ENCODE measurements at places on chromosomes 6 and 20. TPM values are rescaled to one million over a fixed set of nuclear protein-coding genes. Genes with fewer than 3 reads are reported as not detected.

The IPCEF1 gene
- 96.8 TPM for total RNA-seq

The COL12A1 gene
- not detected for total RNA-seq

The NMBR gene
- total RNA-seq: not detected

The CTNNBL1 gene
- total RNA-seq: 33.4 TPM

The NCR2 gene
- total RNA-seq: not detected

The TAP1 gene
- 93.9 TPM for total RNA-seq

The ARG1 gene
- total RNA-seq: 0.50 TPM

The HCRTR2 gene
- not detected for total RNA-seq

The CYP21A2 gene
- 0.36 TPM for total RNA-seq

The CST7 gene
- 4.4 TPM for total RNA-seq

The OPRM1 gene
- not detected for total RNA-seq

The TINAG gene
- not detected for total RNA-seq

DNA sequence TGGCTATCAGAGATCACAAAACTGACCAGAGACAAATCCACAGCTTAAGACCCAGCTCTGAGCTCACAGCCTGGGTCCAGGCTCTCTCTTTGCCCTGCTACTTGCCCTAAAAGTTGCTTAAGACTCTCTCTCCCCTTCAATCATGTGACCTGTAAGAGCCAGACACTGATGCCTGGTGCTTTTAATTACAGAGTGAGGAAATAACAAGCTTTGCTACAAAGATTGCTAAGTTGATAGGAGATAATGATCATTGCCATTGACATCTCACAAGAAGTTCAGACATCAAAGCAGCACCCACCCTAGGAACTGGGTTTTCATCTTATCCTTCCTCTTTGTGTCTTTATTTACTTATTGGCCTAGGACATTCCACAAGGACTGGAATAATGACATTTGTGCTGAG is 125.9 kb upstream of the CD93 start:
- DNase-seq: no peak

GRCh38 chr6:115540077-115540869 is 520.4 kb downstream of the FRK start:
- DNase-seq: no peak

GRCh38 chr6:43368259-43369160 is 937 bp downstream of the ZNF318 start:
- DNase-seq: no peak

- DNase-seq: no peak
Observed at GRCh38 chr6:4383910-4384638, 248.7 kb upstream of the ECI2 start.

- DNase-seq: no peak
Observed at GRCh38 chr6:56403745-56404144, 156.4 kb upstream of the COL21A1 start.

DNA sequence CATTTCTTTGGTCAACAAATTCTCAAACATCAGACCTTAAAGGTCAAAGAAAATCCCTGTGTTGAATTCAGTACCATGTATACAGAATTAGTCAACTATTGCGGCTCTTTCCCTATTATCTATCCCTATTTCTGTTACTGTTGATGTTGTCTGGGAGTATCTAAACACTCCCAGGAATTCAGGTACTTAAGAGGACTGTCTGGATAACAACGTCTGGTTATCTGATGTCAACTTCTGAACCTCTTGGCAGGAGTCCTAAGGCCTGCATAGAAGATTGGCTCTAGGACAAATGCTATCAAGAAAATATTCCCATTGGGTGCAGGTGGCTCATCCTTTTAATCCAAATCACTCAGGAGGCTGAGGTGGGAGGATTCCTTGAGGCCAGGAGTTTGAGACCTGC is 255.6 kb downstream of the KHDC1L start:
- DNase-seq: no peak

DNA sequence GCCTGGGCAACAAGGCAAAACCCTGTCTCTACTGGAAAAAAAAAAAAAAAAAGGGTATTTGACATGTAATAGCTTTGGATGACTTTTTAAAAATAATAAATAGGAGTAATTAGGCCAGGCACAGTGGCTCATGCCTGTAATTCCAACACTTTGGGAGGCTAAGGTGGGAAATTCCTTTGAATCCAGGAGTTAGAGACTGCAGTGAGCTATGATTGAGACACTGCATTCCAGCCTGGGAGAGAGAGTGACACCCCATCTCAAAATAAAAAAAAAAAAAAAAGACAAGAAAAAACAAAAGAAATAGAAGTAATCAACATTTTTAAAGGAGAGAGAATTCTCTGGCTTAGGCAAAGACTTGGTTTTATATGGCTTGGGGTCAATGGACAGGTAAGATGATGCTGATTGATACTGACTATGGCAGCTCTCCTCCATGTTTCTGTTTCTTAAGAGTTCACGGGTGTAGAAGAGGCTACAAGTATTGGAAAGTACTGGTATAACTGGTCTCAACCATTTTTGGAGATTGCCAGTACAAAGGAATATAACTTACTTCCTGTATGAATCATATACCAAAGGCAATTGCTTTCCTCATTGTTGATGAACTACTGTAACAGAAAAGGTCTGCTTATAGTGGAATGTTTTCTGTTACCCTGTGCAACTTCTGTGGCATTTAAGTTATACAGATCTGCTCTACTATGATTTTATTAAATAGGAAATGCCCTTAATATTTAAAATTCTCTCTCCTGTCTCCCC is 10.1 kb downstream of the MAP3K5 start:
- DNase-seq: no peak

- no peak for DNase-seq
Observed at GRCh38 chr6:98836962-98837944, 2.9 kb downstream of the POU3F2 start.

- DNase-seq: no peak
Observed at GRCh38 chr6:106745197-106745770, 115.9 kb downstream of the QRSL1 start.

- DNase-seq: no peak
Observed at GRCh38 chr6:74259981-74260380, 564.0 kb downstream of the CD109 start.

GRCh38 chr6:44805238-44805846 is 417.8 kb downstream of the CDC5L start:
- DNase-seq: no peak

DNA sequence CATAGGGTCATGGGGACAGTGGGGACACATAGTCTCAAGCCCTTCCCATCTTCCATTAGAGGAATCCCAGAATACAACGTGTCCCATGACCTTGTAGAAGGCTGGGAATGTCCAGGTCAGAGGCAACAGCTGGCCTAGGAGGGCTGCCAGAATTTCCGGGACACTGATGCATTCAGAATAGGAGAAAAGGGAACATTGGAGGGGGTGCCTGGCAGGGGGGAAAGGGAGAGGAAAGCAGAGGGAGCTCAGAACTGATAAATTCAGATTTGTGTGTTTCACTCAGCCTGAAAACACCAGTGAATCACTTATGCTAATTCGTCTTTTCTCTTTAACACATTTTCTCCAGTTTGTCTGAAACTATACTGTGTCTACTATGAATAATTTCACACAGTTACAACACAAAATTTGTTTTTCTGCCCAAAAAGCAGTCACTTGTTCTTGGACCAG is 35.5 kb upstream of the BMP2 start:
- no peak for DNase-seq

- no peak for DNase-seq
Observed at GRCh38 chr6:157323966-157324300, 614 bp upstream of the TMEM242 start.

GRCh38 chr6:136035378-136036070 is 184.0 kb downstream of the PDE7B start:
- no peak for DNase-seq

- DNase-seq: no peak
Observed at GRCh38 chr6:37820718-37821079, 1.2 kb downstream of the ZFAND3 start.

DNA sequence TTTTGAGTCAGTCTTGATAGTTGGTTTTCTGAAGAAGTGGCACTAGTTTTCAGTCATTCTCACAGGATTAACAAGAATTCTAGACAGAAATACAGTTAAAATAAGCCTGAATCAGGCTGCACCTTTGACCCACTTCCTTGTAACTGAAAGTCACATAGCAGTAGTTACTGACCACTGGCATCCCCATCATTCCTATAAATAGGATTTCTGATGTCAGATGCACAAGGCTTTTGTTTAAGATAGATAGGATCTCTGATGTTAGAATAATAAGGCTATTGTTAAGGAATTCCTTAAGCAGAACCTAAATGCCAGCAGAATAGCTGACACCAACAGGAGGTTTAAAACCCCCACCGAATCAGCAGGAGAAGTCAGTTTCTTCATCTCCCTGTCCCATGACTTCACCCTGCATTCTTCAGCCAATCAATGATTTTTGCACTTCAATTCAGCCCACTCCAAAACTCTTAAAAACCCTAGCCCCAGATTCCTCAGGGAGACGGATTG is 30.6 kb upstream of the ZBTB24 start:
- DNase-seq: no peak

DNA sequence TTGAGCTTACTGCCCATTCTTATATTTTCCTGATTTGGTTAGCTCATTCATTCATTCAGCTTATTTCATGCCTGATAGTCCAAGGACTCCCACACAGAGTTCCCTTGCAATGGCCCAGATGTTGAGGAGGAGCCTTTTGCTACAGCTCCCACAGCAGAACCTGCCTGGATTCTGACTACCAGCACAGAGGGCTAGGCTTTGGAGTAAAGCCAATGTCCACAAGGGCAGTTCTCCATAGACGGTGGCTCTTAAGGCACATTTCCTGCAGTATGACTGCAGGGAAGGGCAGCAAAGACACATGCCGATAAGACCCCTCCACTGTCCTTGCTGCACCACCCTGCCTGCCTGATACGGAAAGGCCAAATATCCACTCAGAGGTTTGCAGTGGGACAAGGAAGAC is 112.3 kb upstream of the SYNDIG1 start:
- no peak for DNase-seq

DNA sequence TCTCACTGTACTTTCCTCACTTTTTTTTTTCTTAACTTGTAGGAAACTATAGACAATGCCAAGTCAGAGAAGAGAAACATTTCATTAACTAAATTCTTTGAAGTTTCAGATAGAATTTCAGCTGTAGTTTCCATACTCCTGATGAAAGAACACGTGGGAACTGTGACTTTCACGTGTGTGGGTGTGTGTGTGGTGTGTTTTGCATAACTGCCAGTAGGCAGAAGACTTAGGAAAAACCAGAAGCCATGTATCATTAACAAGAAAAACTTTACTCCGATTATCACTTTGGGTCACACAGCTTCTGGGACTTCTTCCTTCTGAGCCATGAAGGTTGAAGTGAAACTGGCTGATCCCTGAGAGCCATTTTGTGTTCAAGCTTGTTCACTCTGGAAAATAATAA is 483.3 kb downstream of the TFAP2B start:
- DNase-seq: peak; percentile 6

GRCh38 chr20:32070690-32071213 is 18.7 kb downstream of the HCK start:
- DNase-seq: no peak

- DNase-seq: no peak
Observed at GRCh38 chr20:19492116-19492515, 265.9 kb upstream of the RIN2 start.

- DNase-seq: no peak
Observed at GRCh38 chr6:168885751-168886742, 367.6 kb downstream of the THBS2 start.

- no peak for DNase-seq
Observed at GRCh38 chr6:167988154-167988495, 9.3 kb upstream of the KIF25 start.

DNA sequence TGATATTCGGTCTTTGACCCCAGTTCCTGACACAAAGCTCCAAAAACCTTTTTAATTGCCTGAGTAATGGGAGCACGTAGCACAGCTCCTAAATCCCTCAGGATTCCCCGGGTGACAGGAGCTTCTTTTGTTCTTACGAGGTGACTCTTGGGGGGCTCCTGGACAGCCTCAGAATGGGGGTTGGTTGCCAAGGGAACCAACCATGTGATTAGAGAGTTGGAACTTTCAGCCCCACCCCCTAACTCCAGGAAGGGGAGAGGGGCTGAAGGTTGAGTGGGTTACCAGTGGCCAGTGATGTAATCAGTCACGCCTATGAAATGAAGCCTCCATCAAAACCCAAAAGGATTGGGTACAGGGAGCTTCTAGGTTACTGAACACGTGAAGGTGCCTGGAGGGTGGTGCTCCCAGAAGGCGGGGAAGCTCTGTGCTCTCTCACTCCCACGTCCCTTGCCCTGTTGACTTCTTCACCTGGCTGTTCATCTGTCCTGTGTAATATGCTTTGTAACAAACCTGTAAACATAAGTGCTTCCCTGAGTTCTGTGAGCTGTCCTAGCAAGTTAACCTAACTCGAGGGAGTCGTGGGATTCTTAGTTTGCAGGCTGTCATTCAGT is 89.5 kb downstream of the CHMP4B start:
- no peak for DNase-seq

- no peak for DNase-seq
Observed at GRCh38 chr6:44976677-44977641, 351.2 kb upstream of the RUNX2 start.

GRCh38 chr20:6702144-6702543 is 65.3 kb upstream of the BMP2 start:
- DNase-seq: no peak

DNA sequence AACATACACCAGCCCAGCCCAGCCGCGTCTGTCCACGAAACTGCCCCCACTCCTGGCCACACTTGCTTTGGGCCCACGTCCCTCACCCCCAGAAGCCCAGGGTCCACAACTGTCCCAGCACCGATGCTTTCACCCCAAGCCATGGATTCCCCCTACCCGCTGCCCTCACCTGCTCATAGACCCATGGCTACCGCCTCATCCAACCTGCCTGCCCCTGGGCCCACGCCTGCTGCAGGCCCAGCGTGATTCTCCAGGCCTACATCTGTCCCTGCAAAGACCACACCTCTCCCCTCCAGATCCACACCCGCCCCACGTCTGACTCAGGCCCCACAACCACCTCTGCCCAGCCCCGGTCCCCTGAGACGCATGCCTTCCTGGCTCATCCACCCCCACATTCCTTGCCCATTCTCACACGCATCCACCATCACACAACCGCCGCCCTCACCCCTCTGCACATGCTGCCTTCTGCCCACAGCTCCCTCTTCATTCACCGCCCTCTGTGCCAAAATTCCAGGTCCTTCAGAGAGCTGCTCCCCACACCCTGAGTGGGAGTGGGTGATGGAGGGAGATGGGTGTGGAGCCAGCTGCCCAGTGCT is 86.7 kb downstream of the GRM4 start:
- DNase-seq: no peak

DNA sequence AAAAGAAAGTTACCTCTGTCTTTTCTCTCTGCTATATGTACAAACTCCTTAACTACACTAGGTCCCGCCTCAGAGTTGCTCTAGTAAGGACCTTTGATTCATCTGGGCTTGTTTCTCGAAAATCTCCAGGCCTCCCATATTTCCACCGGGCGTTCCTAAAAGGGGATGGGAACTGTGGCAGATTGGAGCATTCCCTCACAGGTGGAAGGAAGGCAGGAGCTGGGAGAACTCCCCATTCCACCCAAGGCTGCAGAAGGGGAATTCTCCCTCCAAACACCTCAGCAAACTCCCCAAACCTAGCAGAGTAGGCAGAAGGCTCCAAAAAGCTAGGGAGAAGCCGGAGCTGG is 1.6 kb upstream of the TFAP2A start:
- no peak for DNase-seq

- no peak for DNase-seq
Observed at GRCh38 chr6:13295576-13295975, 32.8 kb downstream of the TBC1D7 start.

- DNase-seq: no peak
Observed at GRCh38 chr6:142485256-142485655, 183.4 kb downstream of the ADGRG6 start.

All from CD4-positive, alpha-beta T cell (primary cell).